Hematopoietic multipotent progenitor cell treated with erythropoietin and hydrocortisone succinate and interleukin-3 and kit ligand, for 4 days (in vitro differentiated cells): ENCODE measurements at places on chromosomes 6 and 20.

- no peak for DNase-seq
Measured at GRCh38 chr20:39822667-39823066, 860.5 kb downstream of the DHX35 start.

DNA sequence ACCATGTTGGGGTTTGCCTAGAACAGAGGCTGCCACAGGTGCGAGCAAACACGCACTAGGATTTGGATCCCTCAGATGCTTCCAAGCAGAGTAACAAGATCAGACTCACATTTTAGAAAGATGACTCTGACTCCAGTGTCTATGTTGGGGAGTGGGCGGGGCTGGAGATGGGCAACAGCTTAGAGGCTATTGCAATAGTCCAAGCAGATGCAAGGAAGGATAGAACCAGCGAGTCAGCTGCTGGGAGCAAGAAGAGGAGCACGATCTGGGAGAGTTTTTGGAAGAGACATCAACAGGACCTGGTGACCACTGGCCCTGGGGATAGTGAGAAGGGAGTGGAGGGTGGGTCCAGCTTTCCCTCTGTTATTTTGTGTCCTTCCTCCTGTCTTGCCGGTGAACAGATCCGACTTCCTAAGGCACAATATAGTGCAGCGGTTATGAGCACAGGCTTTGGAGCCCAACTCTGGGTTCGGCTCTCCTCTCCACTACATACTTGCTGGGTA, 52.7 kb downstream of the FGD2 start:
- no peak for DNase-seq

- no peak for DNase-seq
Measured at GRCh38 chr6:24856901-24857670, 58.4 kb upstream of the ARMH2 start.

DNA sequence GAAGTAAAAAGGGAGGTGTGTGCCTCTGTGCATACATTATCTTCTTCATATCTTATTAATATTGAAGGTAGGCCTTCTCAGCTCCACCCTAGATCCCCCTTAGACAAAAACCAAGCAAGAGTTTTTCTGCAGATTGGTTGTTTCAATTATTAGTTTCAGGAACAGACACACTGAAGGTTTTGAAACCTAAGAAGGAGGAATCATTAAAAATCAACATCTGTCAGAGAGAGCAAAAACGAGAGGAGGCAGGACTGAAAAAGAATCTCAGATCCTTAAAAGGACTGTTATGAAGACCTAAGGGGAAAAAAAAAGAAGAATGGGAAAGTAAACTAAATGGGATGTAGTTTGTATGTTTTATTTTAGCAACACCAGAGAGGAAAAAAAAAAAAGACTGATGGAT, 560.8 kb upstream of the JAG1 start:
- DNase-seq, result no peak

- peak; percentile 63 for DNase-seq
Measured at GRCh38 chr6:6736791-6737654, 148.5 kb downstream of the LY86 start.

DNA sequence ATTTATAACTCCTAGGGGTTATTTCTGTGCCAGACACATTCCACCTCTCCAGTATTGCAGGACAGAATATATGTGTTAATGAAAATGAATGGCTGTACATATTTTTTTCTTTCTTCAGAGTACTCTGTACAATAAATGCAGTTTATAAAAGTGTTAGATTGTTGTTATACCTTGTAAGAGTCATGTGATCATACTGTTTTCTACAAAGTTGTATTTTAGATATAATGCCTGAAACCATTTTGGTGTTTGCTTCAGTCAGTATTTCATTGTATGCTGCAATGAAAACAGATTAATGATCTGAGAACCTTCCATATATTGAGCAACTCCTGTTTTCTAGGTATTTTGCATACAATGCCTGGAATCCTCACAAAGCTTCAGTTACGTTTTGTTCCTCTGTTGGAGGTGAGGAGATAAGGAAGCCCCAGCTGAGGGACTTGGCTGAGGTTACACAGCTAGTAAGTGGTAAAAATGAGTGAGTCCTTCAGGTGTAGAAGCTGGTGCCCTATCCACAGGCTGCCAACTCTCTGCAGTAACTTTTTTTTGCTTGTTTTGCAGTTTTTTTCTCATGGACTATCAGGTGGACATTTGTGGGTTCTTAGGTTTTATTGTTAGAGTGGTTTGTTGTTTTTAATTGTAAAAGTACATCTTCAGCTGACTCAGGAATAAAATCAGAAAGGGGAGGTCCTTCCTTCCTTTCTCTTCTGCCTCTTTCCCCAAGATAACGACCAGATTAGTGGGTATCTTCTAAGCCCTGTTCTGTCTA, 11.6 kb downstream of the PDCD2 start:
- DNase-seq, result peak; percentile 55

- DNase-seq, result peak; percentile 18
Measured at GRCh38 chr6:158475344-158476302, 84.3 kb upstream of the TMEM181 start.

GRCh38 chr6:129138739-129139405, 255.9 kb downstream of the LAMA2 start:
- DNase-seq, result no peak

DNA sequence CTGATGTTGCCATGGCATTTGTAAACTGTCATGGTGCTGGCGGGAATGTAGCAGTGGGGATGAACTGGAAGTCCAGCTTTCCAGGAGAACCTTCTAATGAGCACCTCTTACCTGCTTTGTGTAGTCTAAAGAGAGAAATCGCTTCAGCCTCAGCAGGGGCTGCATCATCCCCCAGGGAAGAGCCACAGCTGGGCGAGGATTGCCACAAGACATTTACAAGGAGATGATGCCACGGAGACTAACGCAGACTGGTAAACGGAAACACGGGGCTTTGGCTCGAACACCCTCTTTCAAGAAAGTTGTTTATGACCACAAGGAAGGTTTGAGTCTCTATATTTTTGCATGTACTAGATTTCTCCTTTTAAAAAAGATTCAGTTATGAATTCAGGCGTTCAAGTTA, 72.9 kb downstream of the CDH26 start:
- no peak for DNase-seq

GRCh38 chr6:155738602-155739105, 283.0 kb upstream of the NOX3 start:
- peak; percentile 38 for DNase-seq

- no peak for DNase-seq
Measured at GRCh38 chr20:5686384-5687105, 63.7 kb upstream of the SHLD1 start.

DNA sequence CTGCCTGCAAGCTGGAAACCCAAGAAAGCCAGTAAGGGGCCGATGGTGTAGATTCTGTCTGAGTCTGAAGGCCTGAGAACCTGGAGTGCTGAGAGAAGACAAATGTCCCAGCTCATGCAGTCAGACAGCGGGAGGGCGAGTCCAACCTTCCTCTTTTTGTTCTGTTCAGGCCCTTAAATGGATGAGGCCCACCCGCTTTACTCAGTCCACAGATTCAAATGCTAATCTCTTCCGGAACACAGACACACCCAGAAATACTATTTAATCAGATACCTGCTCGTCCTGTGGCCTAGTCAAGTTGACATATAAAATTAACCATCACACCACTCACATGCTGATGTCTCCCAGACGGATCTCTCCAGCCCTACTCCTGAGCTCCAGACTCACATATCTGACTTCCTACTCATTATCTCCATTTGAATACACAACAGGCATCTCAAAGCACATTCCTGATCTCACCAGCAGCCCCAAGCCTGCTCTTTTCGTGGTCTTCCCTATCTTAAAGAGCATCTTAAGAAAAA, 26.7 kb upstream of the SRC start:
- peak; percentile 75 for DNase-seq

GRCh38 chr6:81892891-81893290, 140.4 kb upstream of the TENT5A start:
- DNase-seq, result peak; percentile 76

- peak; percentile 96 for DNase-seq
Measured at GRCh38 chr6:154301839-154302752, 54.5 kb downstream of the IPCEF1 start.

DNA sequence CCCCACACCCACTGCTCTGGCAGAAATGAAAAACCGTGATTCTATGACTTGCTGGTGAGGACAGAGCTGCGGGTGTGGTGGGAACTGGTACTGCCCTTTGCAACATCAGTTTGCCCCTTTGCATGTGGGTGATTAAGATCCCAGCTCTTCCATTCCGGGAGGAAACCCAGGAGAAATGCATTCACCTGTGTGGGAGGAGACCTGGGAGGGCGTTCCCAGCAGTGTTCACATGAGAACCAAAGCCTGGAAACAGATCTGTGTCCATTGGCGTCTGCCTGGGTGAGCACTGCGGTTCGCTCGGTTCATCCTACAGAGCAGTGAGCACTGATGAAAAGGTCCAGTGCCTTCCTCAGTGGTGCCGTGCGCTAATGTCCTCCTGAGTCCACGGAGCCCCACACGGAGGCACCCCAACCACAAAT, 89.7 kb downstream of the SMOC2 start:
- no peak for DNase-seq

DNA sequence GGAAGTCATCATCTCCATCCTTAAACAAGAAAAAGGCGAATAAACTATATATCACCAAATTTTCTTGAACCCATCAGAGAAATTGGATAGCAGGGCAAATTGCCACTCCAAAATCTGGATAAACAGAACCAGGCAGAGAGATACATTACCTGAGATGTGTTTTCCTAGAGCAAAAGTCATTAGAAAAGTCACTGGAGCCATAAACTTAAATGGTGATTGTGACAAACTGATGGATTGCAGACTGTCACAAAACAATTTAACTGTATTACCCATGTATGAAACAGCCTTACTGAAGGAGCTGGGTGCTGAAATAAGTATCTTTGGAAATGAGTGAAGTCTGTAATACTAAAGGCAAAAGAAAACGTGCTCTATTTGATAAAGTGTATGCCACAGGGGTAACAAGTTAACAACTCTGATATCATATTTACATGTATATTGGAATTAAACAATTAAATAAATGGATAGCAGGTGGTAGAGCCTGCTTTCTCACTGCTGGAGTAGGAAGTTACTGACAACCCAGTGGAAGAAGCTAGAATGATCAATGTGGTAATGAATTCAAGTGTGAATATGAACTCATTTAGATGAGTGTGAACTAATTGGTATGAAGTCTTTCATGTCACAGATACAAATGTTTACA, 186.9 kb downstream of the LMBRD1 start:
- no peak for DNase-seq

DNA sequence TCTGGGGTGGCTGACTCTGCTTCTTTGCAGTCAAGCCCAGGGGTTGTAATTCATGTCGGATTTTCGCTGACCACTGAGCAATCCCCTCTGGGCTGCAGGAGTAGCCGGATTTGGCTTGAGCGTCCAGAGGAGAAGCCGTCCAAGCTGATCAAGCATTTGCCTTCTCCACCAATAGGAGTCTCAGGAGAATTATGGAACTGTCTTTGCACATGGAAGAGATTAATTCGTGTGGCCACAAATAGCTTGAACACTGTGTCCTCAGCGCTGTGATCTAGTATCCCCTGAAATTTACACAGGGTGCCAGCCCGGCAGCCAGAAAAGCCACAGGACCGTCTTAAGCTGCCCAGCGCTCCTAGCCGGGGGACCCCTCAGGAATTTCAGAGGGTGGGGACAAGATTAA, 37.1 kb downstream of the EYA2 start:
- no peak for DNase-seq

DNA sequence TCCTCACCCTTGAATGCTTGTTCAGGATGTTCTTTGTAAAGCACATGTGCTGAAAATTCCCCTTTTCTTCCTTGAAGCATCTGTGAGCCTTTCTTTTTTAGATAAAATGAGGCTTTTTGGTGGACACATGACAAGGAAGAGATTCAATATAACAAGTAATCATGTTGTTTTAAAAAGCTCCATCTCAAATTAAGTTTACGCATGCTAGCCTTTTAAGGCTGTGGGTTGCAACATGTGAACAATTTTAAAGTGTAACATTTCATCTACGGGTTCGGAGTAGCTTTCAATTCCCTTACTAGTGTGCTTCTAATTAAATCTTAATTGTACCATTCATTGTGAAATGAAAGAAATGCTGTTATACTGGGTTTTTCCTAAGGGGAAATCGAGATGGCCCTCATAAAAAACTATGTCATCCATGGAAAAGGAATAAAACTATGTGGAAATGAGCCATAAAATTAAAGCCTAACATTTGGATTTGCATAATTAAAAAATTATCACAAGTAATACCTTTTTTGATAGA, 19.3 kb upstream of the OSTM1 start:
- no peak for DNase-seq

GRCh38 chr6:19876672-19877071, 39.5 kb downstream of the ID4 start:
- DNase-seq, result no peak

- no peak for DNase-seq
Measured at GRCh38 chr20:35563834-35564233, 22.0 kb downstream of the ERGIC3 start.

GRCh38 chr20:63009988-63010769, 3.4 kb upstream of the BHLHE23 start:
- peak; percentile 49 for DNase-seq

GRCh38 chr6:150069706-150070105, 785 bp upstream of the ULBP3 start:
- DNase-seq, result peak; percentile 7

DNA sequence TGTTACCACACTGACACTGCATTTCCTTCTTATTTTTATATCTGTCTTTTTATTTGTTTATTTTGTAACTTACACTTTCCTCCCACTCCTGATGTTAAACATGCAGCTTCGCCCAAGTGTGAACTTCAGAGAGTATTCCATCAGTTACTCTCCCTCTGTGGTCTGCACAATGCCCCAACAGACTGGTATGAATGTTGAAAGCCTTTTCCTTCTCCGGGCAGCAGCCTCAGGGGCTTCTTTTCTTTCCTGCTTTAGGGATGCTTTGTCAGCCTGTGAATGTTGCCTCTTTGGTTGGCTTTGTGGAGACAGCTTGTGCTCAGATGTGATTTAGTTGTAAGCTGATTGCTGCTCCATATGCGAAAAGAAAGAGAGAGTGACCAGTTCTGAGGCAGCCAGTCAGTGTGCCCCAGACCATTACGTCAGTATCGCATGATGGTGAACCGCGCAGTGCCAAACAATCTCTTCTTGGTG, 44.0 kb downstream of the SMPDL3A start:
- no peak for DNase-seq

- DNase-seq, result no peak
Measured at GRCh38 chr6:36753671-36754405, 56.2 kb downstream of the RAB44 start.

DNA sequence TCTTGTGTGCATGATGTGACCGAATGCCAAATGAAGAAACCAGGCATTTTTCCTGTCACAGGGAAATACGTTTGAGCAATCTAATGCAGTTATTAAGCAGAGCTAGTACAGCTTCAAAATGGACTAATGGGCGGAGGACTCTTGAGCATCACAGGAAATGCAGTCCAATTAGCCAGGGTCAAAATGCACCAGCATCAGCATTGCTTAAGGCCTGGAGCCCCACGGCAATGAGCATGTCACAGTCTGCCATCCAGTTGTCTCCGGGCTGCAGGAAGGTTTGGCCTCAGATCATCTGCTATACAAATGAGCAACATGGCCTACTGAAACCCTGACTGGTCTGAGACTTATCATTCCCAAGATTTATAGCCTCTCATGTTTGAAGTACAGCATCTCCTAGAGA, 652.1 kb upstream of the SLC35B3 start:
- no peak for DNase-seq

- DNase-seq, result no peak
Measured at GRCh38 chr6:156630613-156631302, 146.4 kb upstream of the ARID1B start.
